ENCODE measurements at places on chromosomes 12 and 14.

DNA sequence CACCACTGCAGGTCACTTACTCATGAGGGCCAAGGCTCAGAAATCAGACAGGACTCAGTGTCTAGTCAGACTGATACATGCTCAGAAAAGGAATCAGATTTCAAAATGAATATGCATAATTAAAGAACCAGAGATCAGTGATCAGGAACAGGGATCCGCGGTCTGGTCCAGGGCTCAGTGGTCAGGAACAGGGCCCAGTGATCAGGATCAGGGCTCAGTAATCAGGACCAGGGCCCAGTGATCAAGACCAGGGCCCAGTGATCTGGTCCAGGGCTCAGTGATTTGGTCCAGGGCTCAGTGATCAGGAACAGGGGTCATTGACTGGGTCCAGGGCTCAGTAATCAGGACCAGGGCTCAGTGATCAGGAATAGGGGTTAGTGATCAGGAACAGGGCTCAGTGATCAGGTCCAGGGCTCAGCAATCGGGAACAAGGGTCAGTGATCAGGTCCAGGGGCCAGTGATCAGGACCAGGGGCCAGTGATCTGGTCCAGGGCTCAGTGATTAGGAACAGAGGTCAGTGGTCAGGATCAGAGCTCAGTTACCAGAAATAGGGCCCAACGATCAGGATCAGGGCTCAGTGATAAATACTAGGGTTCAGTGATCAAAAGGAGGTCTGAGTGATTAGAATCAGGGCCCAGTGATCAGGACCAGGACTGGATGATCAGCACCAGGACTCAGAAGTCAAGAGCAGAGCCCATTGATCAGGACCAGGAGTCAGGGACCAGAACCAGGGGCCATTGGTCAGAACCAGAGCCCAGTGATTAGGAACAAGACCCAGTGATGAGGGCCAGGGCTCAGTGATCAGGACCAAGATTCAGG lies 175.3 kb downstream of the TMEM121 start:
- no peak for DNase-seq

- no peak for DNase-seq
Observed at GRCh38 chr12:112341046-112341825, 41.0 kb downstream of the HECTD4 start.

DNA sequence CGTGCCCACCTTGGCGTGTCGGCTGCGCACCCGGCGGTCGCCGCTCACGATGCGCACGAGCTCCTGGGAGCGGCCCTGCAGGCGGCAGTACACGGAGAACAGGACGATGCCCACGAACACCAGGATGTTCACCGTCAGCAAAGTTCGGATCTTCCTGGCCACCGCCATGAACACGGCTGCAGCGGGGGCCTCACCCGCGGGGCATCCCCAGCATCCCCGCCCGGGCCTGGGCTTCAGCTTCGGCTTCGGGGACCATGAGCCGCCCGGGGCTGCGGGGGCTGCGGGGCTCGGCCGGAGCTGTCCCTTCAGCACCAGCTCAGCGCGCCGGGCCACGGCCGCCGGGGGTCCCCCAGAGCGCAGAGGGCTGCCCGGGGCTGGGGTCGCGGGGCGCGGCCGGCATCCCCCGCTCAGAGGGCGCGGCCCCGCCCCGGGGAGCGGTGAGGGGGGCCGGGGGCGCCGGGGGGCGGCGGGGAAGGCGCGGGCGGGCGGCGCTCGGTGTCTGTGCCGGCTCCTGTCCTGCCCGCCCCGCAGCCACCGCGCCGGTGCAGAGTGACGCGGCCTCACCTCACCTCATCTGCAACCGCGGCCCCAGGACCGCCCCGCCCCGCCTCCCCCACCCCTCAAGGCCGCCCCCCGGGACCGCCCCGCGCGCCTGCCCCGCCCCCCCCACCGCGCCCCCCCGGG lies at the start of gene GALNT9:
Gene GALNT9, minus strand, starts transcription at position 554 of the 684 bp plus-strand sequence. Its CDS starts 386 bp downstream, at position 168.
- DNase-seq, result no peak

GRCh38 chr12:105665366-105665765 lies 334.9 kb downstream of the C12orf75 start:
- no peak for DNase-seq

- no peak for DNase-seq
Observed at GRCh38 chr12:4719821-4720636, at the start of gene GALNT8. GALNT8 (plus strand) TSS chr12:4720400; CDS start chr12:4720678, 278 bp downstream.

DNA sequence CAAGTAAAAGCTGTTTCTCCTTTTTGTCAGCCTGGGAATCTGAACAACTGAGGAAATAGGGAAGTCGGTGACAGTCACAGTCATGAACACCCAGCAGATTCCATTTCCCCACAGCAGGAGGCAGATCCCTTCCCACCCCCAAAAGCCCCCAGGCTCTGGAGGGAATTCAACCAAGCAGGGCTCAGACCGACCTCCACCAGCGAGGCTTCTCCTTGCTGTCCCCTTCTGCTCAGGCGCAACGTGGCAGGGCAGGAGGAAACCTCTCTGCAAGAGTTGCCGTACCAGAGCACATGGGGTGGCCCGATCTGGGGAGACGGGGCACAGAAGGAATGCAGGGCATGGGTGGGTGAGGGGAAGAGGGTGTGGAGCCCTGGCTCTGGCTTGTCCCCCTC lies 319 bp downstream of the GALNT6 start:
- DNase-seq, result no peak

GRCh38 chr12:77514511-77514910 lies 316.2 kb upstream of the NAV3 start:
- DNase-seq, result no peak

DNA sequence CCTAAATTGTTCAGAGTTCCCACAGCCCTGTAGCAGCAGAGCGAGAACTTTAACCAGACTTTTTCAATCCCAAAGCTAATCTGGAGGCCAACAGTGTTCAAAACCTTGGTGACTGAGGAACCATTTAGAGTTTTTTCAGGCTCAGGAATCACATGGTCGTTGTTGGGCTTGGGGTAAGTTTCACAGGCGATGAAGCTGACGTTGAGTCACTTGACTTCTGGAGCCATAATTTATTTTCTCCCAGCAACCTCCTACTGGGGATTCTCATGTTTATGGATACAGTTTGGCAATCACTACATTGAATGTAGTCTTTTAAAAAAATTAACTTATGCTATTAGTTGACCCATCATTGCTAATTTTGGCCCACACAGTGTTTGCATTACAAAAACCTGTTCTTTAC lies 34.5 kb downstream of the SSPN start:
- DNase-seq, result no peak

- no peak for DNase-seq
Observed at GRCh38 chr12:118344829-118345228, 27.9 kb downstream of the TAOK3 start.

- no peak for DNase-seq
Observed at GRCh38 chr12:75954041-75954440, 77.5 kb downstream of the PHLDA1 start.

DNA sequence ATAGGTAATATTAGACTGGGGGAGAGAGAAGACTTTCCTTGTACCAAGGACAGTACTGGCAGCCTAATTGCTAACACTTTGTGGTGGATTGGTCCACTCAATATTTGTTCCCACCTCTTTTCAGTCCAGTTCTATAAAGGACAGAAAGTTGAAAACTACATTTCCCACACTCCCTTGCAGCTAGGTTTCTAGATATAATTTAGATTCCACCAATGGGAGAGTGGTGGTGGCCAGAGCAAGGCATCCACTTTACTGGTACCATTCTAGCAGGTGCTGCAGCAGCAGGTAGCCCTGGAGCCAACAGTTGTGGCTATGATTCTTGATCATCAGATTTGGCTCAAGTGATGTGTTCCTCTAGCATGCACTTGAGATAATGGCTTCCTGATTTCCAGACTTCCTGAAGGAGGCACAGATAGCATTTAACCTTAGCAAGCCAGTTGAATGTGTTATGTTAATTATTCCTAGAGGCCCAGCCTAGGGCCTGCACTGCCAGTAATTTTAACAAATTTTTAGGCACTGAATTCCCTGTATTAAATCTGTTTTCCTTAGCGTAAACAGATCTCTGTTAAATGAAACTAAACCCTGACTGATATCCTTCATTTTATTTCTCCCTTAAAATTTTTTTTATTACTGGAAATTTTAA lies 24.4 kb downstream of the SLC38A1 start:
- no peak for DNase-seq

GRCh38 chr12:121983536-121984210 lies 38.0 kb upstream of the BCL7A start:
- DNase-seq, result no peak

- no peak for DNase-seq
Observed at GRCh38 chr12:117090816-117091711, 8.2 kb downstream of the TESC start.

DNA sequence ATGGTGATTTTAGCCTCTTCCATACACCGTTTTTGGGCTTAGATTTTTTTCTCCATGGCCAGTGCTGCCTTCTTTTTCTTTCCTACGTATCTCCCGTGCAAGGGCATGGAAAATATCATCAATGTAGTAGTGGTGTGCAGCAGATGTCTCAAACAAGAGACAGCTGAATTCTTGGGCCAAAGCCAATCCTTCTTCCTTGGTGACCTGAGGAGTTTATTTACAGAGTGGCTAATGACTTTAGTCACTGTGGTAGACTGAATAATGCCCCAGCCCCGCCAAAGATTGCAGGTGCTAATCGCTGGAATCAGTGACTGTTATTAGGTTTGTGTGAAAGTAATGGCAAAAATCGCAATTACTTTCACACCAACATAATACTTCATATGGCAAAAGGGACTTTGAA lies 235.5 kb upstream of the NOS1 start:
- DNase-seq, result no peak

GRCh38 chr12:131723532-131723931 lies 12.6 kb downstream of the SFSWAP start:
- DNase-seq, result no peak

DNA sequence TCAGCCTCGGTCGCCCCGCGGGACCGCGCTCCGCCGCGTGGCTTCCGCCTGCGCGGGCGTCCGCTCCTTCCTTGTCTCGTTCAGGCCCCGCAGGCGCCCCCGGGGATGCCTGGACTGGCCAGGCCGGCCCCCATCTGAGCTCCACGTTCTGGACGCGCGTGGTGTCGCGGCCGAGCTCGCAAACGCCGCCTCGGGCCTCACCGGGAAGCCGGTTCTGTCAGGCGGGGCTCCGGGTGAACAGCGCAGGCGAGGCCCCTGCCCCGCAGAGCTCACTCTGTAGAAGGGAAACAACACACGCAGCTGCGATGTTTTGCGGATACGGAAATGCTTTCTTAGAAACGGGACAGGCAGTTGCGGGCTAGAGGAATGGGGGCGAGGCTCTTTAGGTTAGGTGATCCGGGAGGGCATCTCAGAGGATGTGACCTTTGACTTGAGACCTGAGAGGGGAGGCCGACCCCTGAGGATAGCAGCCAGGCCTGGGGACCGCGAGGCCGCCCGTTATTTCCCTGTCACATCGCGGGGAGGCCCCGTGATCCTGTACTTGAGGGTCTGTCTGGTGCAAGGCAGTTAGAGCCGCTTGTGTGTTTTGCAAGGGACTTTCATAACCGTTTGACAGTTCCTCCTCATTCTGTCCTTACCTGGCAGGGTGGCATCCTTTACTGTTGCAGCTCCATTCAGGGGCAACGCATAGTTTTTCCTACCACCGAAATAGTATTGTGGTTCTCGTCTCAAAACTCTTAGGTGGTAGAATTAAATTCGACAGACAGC lies 584 bp downstream of the VRK1 start:
- DNase-seq, result no peak

DNA sequence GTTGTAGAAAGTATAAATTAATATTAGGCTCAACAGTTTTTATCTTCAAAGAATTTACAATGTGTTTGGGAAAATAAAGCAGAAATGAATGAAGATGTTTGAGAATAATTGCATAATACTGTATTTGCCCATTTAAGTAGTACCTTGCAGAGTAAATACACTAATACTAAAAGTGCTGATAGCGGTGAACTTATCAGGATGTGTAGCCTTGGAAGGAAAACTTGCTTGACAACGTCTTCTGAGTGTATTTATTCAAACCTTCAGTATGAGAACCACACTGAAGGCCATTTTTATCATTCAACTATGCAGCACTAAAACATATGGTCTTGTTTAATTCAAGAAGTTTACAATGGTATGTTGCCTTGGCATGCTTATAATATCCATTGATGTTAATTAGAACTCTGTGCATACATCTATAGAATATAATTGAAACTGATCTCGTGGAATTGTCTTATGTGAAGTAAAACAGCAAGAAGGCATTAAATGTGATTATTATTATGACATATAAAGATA lies 41.3 kb downstream of the MSRB3 start:
- no peak for DNase-seq

DNA sequence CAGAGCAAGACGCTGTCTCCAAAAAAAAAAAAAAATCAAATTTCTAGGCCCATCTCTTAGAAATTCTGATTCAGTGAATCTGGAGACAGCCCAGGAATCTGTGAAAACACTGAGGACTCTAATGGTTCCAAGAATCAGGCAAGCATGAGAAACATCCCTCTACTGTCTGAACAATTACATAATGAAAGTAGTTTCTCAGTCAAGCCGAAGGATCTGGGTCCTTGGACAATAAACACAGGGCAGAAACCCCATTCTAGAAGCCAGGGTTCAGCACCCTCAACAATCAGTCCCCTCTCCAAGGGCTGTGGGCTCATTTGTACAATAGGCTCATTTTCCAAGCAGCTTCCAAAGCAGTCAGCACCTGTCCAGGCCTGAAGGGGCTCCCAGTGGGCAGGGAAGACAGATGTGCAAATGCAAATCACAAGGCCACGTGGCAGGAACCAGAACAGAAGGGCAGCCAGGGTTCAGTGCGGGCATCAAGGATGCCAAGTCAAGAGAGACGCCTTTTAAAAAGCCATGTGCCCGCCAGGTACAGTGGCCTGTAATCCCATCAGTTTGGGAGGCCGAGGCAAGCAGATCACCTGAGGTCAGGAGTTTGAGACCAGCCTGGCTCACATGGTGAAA lies 96.1 kb downstream of the KSR2 start:
- DNase-seq, result no peak

DNA sequence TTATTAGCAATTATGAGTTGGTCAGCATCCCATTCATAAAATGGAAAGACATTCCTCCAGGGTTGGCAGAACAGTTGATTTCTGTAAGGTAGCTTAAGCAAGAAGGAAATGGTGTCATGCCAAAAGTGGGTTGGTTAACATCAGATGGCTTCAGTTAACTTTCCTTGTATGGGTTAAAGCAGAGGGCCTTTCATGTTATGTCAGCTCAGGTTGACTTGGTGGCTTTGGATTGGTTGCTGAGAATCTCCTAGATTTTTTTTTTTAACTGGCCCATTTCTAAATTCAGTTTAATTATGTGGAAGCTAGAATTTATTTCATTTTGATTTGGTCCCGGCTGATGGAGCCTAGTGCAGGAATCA lies 87.8 kb downstream of the BBS10 start:
- no peak for DNase-seq

- DNase-seq, result no peak
Observed at GRCh38 chr12:104698871-104699270, 242.1 kb downstream of the CHST11 start.

DNA sequence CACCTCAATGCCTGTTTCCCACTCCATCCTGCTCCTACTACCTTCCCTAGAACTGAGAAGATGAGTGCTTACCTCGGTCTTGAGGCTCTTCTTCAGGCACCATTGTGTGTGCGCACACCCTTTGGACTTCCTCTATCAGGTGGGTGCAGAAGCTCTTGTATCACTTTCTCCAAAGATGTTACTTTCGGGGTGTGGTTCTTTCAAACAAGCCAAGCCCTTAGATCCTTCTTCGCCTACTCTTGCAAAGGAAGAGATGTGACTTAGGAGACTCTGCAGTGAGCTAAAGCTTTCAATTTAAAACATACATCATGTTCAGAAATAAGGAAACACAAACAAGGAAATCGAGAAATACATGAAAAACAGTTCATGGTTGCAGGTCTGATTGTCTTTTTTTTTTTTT lies at the start of gene CLEC4C:
Gene CLEC4C, minus strand, starts transcription at position 130 of the 400 bp plus-strand sequence. Its CDS starts 27 bp downstream, at position 103.
- no peak for DNase-seq
